Stimulated activated memory B cell treated with anti-CD40 and anti-IgM and Interleukin-4, amounts not matched to agents 10 μg/mL and 1 μg/mL and 100 μg/mL, for 72 hours (primary cell): ENCODE measurements at places on chromosomes 6 and 20.

- H3K4me1 ChIP-seq = peaks cover 43% of the 10 kb centered on the region
- no peaks in the 10 kb centered on the region for H3K36me3 ChIP-seq
- peaks cover 86% of the 10 kb centered on the region for H3K27me3 ChIP-seq
- no peak overlapping the region for H3K27ac ChIP-seq
Observed at GRCh38 chr6:33856655-33857054, 52.9 kb upstream of the MLN start.

GRCh38 chr6:144150710-144151657, 667 bp downstream of the STX11 start:
- peaks cover 58% of the 10 kb centered on the region for H3K4me1 ChIP-seq
- H3K4me3 ChIP-seq = peak overlapping the region; percentile 87
- no peaks in the 10 kb centered on the region for H3K27me3 ChIP-seq
- peaks cover 10% of the 10 kb centered on the region for H3K36me3 ChIP-seq

GRCh38 chr6:150482883-150483409, 114.1 kb downstream of the IYD start:
- H3K36me3 ChIP-seq = no peaks in the 10 kb centered on the region
- no peak overlapping the region for H3K27ac ChIP-seq
- H3K27me3 ChIP-seq = no peaks in the 10 kb centered on the region
- no peaks in the 10 kb centered on the region for H3K4me1 ChIP-seq

GRCh38 chr6:84791233-84791632, 26.8 kb upstream of the TBX18 start:
- H3K27me3 ChIP-seq = no peaks in the 10 kb centered on the region
- H3K36me3 ChIP-seq = no peaks in the 10 kb centered on the region
- no peak overlapping the region for H3K4me3 ChIP-seq
